ENCODE measurements at places on chromosomes 16 and 17.
A peak's percentile ranks its signal among the peaks of the same experiment; 100 is the strongest.

GRCh38 chr17:63930951-63931575 is 1.1 kb downstream of the CD79B start:
- peak; percentile 48 for DNase-seq

DNA sequence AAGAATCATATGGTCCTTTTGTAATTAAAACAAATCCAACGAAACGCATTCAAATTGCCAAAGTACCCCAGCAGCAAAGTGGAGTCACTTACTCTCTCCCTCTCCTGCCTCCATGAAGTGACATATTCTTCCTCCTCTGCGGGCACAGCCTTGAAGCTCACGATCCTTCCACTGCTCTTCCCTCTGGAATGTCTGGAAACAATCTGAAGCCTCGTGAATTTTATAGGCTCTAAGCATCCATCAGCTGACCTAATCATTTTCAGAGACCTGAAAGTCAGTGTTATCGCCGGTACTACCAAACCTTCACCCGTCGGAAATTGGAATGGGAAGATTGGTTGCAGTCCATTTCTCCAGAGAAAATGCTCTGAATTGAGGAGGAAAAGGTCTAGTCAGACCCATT is 134.5 kb upstream of the FOXF1 start:
- no peak for DNase-seq

DNA sequence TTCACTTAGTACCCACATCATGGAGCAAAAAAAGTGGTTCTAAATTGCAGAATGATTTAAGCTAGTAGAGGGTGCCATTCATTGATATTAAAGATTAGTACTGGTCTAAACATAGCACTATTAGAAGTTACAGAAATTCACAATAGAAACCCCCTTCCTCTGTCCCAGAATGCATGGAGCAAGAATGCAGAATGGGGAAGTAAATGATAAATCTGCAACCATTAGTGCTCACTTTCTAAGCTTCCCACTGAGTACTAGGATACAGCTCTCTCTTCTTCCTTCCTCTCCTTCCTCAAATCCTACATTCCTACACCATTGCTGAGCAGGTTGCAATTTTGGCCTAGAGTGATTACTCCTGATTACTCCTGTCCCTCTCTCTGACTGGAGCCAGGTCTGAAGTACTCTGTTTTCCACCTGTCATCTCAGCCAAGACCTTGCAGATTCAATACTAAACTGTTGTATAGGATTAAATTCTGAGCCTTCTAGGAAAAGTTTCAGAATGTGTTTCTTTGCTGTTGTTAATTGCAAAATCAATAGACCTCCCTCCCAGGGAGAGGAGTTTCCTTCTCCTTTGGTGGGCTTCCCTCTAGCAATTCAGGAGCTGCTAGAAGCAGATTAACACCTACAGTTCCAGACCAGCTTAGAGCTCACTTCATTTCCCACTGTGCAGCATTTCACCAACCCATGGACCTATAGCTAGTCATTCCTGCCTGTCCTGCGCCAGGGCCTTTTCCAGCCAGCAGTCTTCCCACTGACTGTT is 165.5 kb upstream of the TBX2 start:
- no peak for DNase-seq

DNA sequence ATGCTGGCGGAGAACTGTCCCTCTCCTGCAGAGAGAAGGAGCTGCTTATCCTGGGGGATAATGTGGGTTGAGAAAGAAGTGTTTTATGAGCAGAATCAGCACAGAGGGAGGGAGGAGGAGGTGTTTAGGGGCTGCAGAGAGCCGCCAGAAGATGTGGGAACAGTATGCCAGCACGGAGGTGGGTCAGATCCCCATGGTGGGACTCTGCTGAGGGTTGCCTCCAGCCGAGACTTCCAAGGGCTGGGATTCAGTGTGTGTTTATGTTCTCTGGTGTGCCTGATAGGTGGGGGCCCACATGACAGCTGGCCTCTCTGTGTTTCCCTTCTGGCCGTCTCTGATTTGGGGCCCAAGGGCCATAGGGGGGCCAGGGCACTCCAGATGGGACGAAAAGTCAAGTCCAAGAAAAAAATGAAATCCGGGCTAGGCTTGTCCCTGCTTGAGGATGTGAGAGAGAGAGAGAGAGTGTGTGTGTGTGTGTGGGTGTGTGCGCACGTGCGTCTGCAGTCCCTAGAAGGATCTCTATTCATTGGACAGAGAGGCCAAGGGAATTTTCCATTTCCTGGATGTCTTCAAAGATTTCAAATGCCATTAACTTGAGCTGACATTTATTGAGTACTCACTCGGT is 21.6 kb downstream of the PRKCB start:
- no peak for DNase-seq

GRCh38 chr17:7835814-7836595 is 2.0 kb downstream of the KDM6B start:
- no peak for DNase-seq

GRCh38 chr17:78126895-78127238 is 1.7 kb downstream of the TMC6 start:
- no peak for DNase-seq

DNA sequence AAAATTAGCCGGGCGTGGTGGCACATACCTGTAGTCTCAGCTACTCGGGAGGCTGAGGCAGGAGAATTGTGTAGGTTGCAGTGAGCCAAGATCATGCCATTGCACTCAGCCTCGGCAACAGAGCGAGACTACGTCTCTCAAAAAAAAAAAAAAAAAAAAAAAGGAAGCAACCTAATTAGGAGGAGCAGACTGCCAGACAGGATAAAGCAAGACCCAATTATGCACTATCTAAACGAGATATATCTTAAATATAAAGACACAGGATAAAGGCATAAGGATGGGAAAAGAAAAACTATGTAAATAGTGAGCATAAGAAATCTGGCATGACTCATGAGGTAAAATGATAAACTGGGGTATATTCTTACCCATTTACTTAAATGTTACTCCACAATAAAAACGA is 4.9 kb downstream of the TXNDC11 start:
- DNase-seq, result no peak
